ENCODE measurements at places on chromosomes 5 and 9.

DNA sequence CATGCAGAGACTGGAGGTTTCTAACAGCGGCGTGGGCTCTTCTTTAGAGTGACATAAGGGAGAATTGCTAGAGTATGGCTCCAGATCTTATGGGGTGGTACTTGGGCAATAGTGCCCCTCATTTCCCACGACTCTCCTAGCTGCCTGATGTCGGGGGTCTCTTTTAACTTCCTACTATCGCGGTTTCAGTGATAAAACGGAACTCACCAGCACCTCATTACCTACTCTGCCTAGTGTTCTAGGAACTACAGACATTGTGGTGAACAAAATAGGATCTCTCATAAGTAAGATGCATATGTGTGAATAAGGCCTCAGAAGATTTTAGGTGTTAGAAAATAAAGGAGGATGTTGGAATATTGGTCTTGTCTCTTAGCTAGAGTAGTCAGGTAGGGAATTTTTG lies 1.1 kb downstream of the ICE1 start:
- DNase-seq = no peak

GRCh38 chr9:132669698-132670456 lies at the start of gene DDX31:
DDX31 (minus strand) TSS chr9:132669983; CDS start chr9:132669934, 49 bp downstream.
- peak; percentile 73 for DNase-seq

DNA sequence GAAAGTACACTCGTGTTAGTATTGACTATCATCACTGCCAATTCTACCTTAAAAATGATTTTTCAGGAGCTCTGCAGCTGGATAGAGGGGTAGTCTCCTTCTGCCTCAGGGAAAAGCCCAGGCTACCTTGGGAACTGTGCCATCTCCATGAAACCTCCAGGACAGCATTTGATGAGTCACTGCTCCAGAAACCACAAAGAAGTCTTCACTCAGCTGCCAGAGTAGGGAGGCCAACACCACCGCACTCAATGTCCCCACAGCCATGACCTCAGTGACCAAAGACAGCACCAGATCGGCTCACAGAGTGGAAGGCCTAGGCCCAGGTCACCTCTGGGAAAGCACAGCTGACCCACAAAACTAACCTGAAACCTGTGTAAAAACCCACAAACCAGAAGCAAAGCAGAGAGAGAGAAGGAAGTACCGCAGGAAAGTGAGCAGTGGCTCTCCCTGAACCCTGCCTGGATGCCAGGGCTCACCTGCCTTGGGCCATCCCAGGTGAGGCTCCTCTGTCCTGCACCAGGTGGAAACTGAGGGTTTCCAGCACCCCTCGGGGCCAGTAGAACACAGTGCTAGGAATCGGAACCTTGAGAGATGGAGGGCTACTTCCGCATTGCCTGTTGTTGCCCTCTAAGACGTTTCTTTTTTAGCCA lies 30.0 kb downstream of the S1PR3 start:
- peak; percentile 79 for DNase-seq

DNA sequence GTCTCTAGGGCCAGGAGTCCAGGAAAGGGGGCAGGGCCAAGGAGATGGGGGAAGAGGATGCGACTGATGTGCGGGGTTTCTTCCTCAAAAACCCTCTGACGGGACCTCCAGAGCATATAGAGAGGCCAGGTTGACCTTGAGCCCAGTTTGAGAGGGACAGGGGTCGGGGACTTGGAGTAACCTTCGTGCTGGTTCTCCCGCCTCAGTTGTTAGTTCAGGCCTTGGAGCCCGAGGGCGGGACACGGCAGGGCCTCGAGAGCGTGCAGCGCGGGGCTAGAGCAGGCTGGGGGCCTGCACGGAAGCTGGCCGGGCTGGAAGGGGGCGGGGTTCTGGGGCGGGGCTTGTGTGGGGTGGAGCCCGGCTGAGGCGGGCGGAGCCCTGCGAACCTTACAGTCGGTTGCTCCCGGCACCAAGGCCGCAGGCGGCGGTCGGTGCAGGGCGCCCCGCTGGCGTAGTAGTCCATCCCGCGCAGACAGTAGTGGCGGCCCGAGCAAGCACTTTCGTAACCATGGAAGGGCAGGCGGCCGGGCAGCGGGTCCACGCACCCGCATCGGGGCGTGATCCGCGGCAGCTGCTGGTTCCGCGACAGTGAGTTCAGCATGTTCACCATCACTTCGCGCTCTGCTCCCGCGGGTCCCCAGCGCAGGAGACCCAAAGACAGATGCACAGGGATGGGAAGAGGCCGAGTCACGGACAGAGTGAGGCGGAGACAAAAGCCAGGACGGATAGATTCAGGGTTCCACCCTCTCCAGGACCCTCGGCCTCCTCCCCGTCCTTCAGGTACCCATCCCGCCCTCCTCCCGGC lies 4.0 kb upstream of the MYORG start:
- peak; percentile 67 for DNase-seq

DNA sequence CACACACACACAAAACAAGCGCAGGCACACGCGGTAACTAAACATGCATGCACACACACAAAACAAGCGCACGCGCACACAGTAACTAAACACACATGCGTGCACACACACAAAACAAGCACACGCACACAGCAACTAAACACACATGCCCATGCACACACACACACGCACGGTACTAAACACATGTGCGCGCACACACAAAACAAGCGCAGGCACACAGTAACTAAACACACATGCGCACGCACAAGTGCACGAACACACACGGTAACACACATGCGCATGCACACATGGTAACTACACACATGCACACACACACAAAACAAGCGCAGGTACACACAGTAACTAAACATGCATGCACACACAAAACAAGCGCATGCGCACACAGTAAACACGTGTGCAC lies 19.9 kb upstream of the SLC6A3 start:
- no peak for DNase-seq

DNA sequence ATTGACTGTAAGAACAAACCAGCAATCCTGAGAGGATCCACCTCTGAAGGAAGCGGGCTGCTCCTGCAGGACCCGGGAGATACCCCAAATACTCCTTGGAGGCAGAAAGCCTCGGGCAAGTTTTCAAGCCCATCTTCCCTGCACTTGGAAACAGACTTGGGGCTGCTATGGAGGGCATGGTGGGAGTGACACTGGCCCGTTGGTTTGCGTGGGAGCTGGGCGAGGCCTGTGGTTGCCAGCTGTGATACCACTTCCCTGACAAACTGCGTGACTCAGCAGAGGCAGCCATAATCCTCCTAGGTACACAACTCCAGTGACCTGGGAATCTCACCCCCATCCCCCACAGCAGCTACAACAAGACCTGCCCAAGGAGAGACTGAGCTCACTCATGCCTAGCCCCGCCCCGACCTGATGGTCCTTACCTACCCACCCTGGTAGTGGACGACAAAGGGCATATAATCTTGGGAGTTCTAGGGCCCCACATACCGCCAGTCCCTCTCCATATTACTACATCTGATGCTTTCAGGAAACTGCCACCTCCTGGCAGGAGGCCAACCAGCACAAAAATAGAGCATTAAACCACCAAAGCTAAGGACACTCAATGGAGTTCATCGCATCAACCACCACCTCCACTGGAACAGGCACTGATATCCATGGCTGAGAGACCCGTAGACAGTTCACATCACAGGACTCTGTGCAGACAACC lies 38.1 kb upstream of the VLDLR start:
- no peak for DNase-seq

DNA sequence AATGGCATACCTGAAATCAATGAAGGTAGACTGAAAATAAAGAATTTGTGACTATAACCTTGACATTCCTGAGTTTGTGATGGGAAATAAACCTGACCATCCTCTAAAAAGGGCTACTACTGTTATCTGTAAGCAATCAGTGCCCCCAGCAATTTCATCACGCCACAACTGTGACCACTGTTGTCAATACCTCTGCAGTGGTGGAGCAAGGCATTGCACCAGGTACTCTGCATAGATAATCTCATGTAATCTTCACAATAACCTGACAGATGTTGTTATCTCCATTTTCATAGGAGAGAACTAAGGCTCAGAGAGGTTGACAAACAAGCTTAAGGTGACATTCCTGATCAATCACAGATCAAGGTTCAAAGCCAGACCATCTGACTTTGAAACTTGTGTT lies 38.5 kb upstream of the FRRS1L start:
- DNase-seq = no peak

DNA sequence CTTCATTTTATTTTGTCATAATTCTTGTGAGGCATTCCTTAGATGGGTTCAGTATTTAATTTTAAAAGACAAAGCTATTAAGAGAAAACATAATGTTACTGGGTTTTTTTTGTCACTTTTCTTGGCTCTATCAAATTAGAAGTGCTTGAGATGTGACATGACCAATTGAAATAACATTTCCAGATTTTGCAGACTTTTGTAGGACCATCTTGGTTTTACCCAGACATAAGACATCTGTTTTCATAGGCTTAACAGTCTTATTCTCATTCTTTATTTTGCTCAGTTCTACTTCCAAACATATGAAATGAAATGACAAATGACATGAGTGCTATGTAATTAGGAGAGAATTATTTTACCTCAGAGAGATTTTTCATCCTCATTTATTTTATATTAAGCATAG lies 19.6 kb downstream of the GPR21 start:
- no peak for DNase-seq

- no peak for DNase-seq
These were observed 123.9 kb downstream of the PPP2R2B start for GRCh38 chr5:146754621-146755020.

DNA sequence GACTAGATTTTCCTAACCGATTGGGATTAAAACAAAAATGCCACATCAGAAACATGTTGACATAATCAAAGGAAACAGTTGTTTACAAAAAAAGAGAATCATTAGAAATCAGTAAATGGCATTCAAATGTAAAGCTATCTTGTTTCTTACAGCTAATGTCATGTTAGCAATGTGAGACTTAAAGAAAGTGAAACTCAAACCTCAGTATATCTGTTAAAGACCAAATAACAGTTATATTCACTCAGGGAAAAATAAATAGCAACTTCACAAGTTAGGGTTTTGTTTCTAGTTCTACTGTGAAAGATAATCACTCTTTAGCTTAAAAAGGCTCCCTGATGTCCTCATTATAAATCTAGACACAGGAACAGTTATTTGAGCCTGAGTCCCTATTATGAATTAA lies 189.3 kb upstream of the EFNA5 start:
- DNase-seq = no peak

DNA sequence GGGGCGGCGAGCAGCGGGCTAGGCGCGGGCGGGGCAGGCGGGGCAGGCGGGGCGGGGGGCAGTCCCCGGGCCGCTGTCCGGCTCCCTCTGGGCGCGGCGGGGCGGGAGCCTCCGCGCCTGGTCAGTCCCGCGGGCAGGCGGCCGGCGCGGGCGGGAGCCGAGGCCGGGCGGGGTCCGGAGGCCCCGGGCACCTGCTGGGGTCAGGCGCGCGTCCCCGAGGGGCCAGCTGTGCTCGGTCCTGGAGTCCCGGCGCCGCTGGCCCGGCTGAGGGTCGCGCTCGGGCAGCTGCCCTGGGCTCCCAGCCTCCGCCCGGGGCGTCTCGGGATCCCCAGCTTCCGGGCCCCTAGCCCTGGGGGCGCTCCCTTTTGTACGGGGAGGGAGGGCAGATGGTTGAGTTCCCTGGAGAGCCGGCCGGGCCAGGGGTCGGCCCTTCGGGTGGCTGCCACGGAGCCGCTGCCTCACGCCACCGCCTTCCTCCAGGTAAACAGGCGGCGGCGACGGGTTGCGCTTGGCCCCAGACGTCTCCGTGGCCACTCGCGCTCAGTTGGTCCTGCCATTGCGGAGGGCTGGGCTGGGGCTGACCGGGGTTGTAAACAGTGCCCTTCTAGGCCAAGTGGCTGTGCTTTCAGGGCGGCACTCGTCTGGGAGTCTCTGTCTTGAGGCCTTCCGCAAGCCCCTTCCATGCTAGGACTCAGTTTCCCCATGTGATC lies 473 bp downstream of the ZBTB34 start:
- peak; percentile 20 for DNase-seq
